ENCODE measurements at places on chromosomes 3 and 15.

GRCh38 chr15:42444415-42445063, 46.4 kb downstream of the ZNF106 start:
- DNase-seq = no peak

- peak; percentile 54 for DNase-seq
These were observed 1.5 kb downstream of the CIB1 start for GRCh38 chr15:90232196-90232595.

DNA sequence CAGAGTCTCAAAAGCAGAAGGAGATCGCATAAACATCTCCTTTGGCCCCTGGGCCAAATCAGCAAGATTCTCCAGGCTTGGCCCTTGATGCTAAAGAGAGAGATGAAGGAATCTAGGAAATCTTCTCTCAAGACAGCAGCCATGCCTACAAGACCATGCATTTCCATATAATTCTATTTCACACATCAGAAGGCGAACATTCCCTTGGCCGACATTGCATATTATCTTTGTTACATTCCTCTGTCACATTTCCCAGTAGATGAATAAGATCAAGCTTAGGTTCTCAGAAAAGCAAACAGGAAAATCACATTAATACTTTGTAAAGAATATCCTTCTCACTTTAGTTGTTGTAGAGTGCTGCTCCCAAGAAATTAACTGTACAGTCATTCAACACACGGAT, 21.3 kb downstream of the GASK1A start:
- DNase-seq = no peak

- no peak for DNase-seq
These were observed 34.8 kb downstream of the B3GALNT1 start for GRCh38 chr3:161070252-161070930.

GRCh38 chr15:89506026-89506686, 9.8 kb upstream of the RHCG start:
- DNase-seq = no peak

DNA sequence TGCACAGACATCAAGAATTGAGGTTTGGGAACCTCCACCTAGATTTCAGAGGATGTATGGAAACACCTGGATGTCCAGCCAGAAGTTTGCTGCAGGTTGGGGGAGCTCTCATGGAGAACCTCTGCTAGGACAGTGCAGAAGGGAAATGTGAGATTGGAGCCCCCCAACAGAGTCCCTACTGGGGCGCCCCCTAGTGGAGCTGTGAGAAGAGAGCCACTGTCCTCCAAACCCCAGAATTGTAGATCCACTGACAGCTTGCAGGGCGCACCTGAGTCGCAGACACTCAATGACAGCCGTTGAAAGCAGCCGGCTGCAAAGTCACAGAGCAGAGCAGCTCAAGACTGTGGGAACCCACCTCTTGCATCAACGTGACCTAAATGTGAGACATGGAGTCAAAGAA, 34.6 kb upstream of the EPHA6 start:
- no peak for DNase-seq

- DNase-seq = no peak
These were observed 7.7 kb upstream of the IVD start for GRCh38 chr15:40397688-40398412.

DNA sequence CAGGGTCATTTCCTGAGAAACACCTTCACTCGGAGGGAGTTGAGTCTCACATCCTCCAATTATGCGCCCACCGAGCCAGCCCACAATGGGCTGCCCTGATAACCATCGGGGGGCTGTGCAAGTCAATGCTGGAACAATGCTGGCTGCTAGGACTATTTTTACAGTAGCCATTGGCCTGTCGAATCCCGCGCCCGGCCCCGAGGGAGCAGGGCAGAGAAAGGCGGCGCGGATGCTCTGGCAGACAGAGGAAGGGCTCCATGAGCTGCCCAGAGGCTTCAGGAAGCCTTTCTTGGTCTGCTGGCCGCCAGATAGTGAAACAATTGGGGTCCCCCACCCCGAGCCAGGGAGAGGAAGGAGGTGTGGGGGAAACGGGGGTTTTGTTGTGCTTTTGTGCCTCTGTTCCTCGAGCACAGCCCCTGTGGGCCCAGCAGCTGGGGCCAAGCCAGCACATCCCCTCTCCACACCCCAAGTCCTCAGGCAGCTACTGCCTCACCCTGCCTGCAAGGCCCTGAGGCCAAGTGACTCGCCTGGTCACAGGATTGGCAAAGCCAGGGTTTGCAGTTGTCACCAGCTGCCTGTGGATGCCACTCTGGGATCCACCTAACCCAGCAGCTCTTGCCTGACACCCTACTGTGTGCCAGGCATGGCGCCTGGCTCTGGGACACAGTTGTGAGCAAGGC, 39.0 kb downstream of the SLC6A6 start:
- no peak for DNase-seq

DNA sequence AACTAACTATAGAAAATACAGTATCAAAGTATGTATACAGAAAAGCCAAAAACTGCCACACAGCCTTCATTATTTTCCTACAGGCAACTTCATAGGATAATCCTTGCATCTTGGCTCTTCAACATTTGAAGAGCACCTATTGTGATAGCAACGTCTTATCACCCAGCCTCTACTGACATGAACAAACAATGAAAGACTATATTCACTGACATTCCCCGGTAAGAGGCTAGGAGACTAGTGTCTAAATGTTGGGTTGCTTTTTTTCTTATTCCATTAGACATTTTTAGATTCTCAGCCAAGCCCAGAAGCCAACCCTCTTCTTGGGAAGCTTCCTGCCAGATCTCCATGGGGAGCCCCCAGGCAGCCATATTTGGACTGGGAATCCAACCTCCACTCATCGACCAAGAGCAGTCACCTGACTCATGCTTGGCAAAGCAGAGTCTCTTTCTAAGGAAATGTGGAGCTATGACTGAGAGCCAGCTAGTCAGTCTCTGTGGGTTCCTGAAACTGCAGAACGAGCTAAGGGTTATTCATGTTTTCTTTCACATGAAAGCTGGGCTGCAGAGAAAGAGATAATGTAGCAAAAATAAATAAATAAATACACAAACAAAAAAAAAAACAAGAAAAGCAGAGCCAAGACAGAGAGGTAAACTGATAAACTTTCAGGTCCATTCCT, 227.5 kb downstream of the MAGI1 start:
- no peak for DNase-seq
